ENCODE measurements at places on chromosomes 4 and X. TPM values are rescaled to one million over a fixed set of nuclear protein-coding genes. Genes with fewer than 3 reads are reported as not detected.

Gene RAB41
- total RNA-seq, result not detected

Gene PIGA
- total RNA-seq, result 6.6 TPM

Gene CT47B1
- total RNA-seq, result not detected

Gene L1CAM
- total RNA-seq, result 22.4 TPM

Gene PPEF2
- total RNA-seq, result not detected

Gene ASB5
- total RNA-seq, result 37.8 TPM

Gene ARHGAP36
- total RNA-seq, result not detected

Gene TRAM1L1
- total RNA-seq, result 1.7 TPM

DNA sequence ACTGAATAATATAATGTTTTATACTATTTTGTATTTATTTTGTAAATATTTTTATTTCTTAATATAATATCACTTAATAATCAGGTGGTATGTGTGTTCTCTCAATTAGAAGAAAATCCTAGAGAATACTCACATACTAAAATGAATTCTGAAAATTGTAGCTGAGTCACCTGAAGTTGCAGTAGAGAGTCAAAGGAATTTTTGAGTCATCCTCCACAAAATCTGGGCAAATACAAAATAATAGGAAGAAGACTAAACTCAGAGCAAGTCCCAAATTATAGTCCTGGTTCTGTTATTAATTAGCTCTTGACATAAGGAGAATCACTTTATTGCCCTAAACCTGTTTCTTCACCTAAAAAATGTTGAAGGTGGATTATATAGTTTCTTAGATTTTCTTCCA is 57.8 kb downstream of the SPATA4 start:
- no peaks in the 10 kb centered on the region for H3K36me3 ChIP-seq
- no peak overlapping the region for H3K27ac ChIP-seq
- DNase-seq, result no peak
- H3K4me1 ChIP-seq, result no peaks in the 10 kb centered on the region
- H3K27me3 ChIP-seq, result no peaks in the 10 kb centered on the region

- H3K27me3 ChIP-seq, result no peaks in the 10 kb centered on the region
- H3K27ac ChIP-seq, result no peak overlapping the region
- H3K4me3 ChIP-seq, result no peak overlapping the region
- no peak for DNase-seq
- peaks cover 8% of the 10 kb centered on the region for H3K36me3 ChIP-seq
Observed at GRCh38 chr4:8041868-8042267, 102.2 kb upstream of the AFAP1 start.

DNA sequence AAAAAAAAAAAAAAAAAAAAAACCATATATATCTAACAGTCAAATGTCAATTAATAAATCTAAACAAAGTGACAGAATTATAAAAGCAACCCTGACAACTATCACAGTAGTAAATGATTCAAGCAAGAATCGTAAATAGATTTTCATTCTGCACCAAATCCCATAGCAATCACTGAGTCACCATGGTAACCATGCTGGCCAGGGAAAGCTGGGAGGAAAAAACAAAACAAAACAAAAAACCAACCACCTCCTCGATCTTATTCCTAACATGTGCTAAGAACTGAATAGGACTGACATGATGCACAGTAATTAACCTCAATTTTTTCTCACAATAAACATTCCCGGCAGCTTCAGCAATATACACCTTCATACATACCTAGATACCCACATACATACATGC is 30.6 kb upstream of the RAB40A start:
- H3K27me3 ChIP-seq, result peaks cover 4% of the 10 kb centered on the region
- no peaks in the 10 kb centered on the region for H3K4me1 ChIP-seq
- no peak overlapping the region for H3K4me3 ChIP-seq
- no peak overlapping the region for H3K27ac ChIP-seq

DNA sequence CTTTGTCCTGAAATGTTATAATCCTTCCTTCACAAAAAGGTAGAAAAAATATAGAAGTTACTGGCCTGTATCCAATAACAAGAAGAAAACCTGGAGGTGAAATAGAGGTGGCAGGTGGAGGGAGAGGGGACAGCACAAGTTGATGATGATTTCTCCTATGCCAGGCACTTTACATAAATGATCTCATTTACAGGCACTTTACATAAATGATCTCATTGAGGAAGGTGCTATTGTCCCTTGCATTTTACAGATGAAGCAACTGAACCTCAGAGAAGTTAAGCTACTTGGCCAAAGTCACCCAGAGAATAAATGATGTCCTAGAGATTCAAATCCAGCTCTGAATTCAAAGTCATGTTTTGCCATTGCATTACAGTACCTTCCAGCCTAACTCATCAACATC is 7.1 kb upstream of the OPHN1 start:
- H3K4me3 ChIP-seq, result no peak overlapping the region
- H3K27me3 ChIP-seq, result no peaks in the 10 kb centered on the region
- no peak overlapping the region for H3K27ac ChIP-seq
- no peaks in the 10 kb centered on the region for H3K36me3 ChIP-seq

GRCh38 chrX:13464599-13465275 is 104.7 kb upstream of the EGFL6 start:
- H3K4me1 ChIP-seq, result no peaks in the 10 kb centered on the region
- H3K4me3 ChIP-seq, result no peak overlapping the region
- H3K36me3 ChIP-seq, result no peaks in the 10 kb centered on the region
- DNase-seq, result no peak
- no peak overlapping the region for H3K27ac ChIP-seq

DNA sequence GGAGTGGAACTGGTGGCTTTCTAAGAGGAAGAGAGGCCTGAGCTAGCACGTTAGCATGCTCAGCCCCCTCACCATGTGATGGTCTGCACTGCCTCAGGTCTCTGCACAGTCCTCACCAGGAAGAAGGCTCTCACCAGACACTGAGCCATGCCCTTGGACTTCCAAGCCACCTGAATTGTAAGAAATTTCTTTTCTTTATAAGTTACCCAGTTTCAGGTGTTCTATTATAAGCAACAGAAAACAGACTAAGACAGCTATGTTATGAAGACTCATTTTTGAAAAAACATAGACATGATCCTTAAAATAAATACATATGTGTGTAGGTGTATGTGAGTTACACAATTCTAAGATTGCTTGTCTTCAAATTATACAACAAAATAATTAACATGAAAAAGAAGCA is 74.7 kb downstream of the CEP44 start:
- no peak for DNase-seq
- no peaks in the 10 kb centered on the region for H3K4me1 ChIP-seq
- H3K27ac ChIP-seq, result no peak overlapping the region
- H3K36me3 ChIP-seq, result no peaks in the 10 kb centered on the region
